ENCODE measurements at places on chromosomes 1 and 21.

DNA sequence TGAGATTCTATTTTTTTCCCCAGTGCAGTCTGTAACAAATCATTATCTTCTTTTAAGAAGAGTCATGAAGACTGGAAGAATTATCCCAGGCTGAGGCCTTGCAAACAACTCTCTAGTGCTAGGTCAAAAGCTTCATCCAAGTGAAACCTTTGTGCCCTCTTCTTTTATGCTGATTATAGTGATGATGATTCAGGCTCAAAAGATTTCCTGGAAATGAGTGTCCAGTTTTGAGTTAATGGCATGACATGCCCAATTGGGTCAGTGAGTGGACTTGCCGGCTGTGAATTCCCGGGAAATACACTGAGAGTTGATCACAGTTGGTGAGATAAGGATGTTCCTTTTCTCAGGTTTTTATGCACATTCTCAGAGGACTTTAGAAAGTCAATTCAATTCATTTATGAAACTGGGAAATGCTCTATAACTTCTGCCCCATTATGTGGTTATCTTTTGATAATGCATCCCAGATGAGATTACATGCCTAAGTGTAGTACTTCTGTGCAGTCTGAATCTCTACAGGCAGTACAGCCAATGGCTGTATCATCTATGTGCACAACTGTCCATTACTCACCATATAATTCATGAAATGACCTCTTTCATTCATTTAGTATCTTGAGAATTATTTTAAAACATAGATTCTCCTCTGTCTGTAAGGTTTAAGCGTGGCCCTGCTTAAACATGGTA is 66.2 kb downstream of the S1PR1 start:
- no peak for DNase-seq

DNA sequence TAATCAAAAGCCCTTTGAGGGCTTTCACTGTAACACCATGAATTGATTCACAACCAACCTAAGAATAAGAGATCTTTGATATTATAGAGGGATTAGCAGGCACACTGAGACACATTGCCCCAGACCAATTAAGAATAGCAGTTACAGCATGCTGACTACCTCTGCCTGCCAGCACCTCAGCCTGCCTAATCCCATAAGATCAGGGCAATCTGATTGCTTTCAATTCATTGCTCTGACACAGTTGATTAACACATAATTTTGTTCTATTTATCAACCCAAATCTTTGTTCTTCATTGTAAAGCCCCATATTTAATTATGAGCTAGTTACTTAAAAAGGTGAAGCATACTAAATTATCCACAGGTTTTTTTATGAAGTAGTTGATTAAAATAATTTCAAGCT is 548.8 kb upstream of the ZP4 start:
- DNase-seq, result no peak

DNA sequence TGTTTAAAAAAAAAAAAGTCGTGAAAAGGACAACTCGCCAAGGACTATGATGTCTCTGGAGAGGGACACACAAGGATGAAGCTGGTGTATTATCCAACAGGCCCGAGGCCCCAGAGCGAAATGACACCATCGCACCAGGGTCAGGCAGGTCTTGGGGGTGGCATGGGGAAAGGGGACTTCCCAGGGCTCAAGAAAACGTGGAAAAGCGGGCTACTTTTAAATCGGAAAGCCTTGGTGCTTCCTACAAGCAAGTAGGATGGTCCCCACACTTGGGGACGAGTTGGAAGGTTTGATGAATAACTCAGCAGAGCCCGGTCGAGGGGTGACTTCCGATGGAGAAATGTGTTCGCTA is 505 bp upstream of the GNPAT start:
- no peak for DNase-seq

- no peak for DNase-seq
Observed at GRCh38 chr1:156752843-156753482, 1.5 kb upstream of the HDGF start.

DNA sequence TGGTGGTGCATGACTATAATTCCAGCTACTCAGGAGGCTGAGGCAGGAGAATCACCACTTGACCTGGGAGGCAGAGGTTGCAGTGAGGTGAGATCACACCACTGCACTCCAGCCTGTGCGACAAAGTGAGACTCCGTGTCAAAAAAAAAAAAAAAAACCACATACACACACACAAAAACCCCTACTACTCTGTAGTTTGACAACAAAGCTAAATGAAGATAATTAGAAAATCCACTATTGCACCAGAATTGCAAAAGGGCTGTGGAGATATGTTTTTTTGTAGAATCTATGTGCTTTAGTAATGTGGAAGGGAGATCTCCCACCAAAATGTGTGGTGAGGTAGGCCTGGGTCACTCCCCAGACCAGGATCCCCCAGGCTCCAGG is 32.2 kb upstream of the KHDRBS1 start:
- DNase-seq, result no peak

- DNase-seq, result no peak
Observed at GRCh38 chr1:205111354-205111753, 10.4 kb downstream of the RBBP5 start.

DNA sequence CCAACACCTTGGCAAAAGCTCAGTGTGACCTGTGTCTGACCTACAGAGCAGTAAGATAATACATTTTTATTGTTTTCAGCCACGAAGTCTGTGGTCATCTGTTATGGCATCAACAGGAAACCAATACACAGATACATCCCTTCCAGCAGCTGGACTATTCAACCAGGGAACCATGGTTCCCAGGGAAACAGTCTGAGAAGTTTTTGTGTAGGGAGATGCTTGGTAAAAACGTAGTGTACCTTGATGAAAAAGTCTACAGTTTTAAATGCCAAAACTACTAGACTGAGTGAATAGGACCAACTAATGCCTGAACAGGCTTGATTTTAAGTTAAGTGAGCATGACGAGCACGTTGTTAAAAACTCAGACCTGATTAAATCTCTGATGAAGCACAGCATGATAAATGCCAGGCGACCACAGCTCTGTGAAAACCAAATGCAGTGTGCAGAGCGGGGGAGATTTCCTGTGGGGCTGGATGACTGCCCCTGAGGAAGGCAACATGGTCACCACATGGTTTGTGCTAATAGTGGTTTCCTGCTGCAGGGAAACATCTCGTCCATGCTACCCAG is 228.9 kb downstream of the TNR start:
- DNase-seq, result no peak

DNA sequence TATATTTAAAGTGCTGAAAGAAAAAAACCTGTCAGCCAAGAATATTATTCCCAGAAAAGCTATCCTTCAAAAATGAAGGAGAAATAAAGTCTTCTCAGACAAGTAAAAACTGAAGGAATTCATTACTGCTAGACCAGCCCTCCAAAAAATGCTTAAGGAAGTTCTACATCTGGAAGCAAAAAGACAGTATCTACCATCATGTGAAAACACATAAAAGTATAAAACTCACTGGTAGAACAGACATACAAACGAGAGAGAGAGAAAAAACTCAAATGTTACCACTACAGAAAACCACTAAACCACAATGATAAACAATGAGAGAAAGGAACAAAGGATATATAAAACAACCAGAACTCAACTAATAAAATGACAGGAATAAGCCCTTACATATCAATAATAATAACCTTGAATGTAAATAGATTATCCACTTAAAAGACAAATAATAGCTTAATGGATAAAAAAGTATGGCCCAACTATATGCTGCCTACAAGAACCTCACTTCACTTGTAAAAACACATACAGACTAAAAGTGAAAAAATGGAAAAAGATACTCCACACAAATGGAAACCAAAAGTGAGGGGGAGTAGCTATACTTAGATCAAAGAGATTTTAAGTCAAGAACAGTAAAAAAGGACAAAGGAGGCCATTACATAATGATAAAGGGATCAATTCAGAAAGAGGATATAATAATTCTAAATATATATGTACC is 22.0 kb downstream of the NSL1 start:
- DNase-seq, result no peak

DNA sequence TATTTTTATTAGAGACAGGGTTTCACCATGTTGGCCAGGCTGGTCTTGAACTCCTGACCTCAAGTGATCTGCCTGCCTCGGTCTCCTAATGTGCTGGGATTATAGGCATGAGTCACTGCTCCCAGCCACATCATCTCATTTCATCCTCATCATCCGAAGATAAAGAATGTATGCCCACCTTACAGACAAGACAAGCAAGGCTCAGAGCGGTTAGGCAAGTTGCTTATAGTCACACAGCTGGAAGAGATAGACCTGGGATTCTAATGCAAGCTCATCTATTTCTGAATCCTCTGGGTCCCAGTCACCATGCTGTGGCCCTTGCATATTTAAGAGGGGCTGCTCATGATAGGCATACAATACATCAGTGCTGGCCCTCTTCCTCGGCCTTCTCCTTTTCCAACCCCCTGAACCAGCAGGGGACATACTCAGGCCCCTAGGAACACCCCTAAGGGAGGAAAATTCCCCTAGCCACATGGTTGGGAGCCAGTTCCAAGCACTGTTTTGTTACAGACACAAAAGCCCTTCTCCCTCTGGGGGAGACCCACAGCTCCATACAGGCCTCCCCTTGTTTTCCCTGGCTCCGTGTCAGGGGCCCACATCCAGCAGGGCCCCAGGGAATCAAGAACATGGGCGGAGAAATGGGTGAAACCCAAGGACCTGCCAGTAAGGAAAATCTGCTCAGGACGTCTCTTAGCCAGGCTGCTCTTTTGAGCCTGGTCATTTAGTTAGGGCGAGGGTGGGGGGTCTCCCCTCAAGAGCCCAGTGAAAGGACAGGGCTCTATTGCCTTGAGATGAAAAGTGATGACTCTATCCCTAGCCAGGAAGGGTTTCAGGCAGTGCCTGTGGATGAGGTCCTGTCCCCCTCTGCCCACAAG is 6.9 kb downstream of the CSRP1 start:
- DNase-seq, result no peak

- no peak for DNase-seq
Observed at GRCh38 chr21:38380481-38381137, 117.7 kb downstream of the ERG start.

- DNase-seq, result no peak
Observed at GRCh38 chr1:158045639-158046038, 52.2 kb downstream of the KIRREL1 start.

DNA sequence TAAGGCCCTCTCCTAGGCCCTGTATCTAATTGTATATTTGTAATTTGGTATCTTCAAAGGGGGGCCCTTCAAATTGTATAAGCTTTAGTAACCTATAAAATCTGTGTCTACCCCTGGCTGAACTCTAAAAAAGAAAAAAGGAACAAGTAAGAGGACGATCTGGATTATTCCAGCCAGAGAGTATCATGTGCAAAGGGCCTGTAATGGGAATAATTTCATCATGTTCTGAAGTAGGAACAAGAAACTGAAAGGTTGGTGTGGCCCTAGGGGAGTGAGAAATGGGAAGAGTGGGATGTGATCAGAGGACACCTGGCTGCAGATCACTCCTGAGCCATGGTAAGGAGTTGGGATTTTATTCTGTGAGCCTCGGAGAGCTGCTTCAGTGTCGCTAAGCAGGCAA is 14.7 kb downstream of the PTAFR start:
- DNase-seq, result no peak

DNA sequence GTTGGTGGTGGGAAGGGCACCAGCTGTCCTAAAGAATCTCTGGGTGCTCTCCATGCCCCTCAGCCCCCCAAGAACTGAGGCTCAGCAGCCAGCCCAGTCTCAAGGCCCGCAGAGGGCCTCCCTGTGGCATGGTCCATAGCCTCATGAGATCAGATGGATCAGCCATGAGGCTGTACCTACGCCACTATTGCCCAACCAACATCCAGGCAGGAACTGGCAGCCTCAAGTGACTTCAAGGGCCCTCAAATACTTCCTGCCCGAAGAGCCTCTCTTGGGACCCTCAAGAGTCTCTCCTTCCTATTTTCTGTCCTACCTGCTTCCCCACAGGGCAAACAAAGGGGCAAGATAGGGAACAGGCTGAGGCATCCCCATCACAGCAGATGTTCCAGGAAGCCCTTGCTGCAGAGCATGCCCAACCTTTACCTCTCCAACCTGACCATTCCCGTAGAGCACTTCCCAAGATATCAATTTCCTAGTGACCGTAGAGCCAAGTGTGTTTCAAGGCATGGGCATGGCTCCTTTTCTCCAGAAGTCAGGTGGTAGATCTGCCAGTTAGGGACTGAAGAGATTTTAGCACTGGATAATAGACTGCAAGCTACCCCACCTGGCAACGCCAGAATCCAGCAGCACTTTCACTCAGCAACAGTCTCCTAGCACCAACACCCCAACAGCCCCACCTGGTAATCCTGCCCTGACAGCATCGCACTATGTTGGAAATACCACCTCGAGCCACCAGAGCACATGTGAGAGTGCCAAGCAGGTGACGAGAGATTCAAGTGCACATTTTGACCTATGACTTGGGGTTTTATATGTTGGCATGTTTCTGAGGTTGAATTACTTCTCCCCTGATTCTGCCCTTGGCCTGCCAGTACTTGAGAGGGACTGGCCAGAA is 13.7 kb upstream of the MFSD2A start:
- no peak for DNase-seq

- DNase-seq, result no peak
Observed at GRCh38 chr1:12040457-12041051, 21.3 kb downstream of the MIIP start.

DNA sequence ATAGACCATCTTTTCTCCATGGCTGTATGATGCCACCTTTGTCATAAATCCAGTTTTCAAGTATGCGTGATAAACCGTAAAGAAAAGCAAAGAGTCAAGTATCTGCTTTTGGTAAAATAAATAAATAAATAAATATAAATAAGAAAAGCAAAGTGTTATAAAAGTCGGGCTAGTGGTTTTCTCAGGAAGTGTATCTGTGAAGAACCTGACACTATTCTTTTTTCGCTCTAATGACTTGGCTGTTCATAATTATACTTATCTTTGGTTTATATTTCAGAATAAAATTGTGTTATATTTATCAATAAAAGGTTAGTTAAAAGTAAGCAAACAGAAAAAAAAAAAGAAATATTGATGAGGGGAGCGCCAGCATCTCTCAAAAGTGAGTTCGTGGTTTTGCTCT is 594 bp upstream of the EXO5 start:
- no peak for DNase-seq

GRCh38 chr1:165161130-165161529 is 195.4 kb downstream of the LMX1A start:
- DNase-seq, result no peak

DNA sequence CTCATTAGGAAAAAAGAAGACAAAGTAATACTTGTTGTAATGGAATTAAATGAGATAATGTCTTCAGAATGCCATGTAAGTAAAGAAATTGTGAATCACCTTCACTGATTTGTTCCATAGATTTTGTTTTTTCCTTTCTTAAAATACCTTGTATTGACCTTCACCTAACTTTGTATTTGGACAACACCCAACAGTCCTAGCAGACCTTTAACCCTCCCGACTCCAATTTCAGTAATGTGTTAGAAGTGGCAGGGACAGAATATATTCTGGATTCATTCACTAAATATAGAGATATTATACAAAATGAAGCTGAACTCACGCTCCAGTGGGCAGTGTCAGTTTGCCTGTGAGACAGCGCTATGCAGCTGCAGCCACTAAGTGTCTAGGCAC is 57.9 kb downstream of the UCK2 start:
- no peak for DNase-seq

DNA sequence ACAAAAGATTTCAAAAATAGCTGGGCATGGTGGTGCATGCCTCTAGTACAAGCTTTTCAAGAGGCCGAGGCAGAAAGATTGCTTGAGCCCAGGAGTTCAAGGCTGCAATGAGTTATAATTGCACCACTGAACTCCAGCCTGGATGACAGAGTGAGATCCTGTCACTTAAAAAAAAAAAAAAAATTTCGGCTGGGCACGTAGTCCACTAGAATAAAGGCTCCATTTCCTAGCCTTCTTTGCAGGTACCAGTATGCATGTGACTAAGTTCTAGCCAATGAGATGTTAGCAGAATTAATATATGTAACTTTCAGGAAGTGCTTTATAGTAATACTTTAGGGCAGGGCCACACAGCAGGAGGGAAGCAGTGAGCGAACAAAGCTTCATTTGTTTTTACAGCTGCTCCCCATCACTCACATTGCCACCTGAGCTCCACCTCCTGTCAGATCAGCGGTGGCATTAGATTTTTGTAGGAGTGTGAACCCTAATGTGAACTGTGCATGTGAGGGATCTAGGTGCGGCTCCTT is 28.8 kb upstream of the SYDE2 start:
- no peak for DNase-seq
